ENCODE measurements at places on chromosomes 13 and 19. TPM values are rescaled to one million over a fixed set of nuclear protein-coding genes. Genes with fewer than 3 reads are reported as not detected.

C1QTNF9B gene
- total RNA-seq, result not detected

TMC4 gene
- 0.15 TPM for total RNA-seq

NOVA2 gene
- not detected for total RNA-seq

PROZ gene
- total RNA-seq, result not detected

PCDH20 gene
- under 0.01 TPM for total RNA-seq

FPR3 gene
- not detected for total RNA-seq

TNFRSF19 gene
- total RNA-seq, result 73.3 TPM

IGFL3 gene
- not detected for total RNA-seq

ZNF497 gene
- 0.93 TPM for total RNA-seq

Data from melanocyte of skin (primary cell).